Ovary (tissue), 10 donors: ENCODE measurements at places on chromosomes 13 and 19.

- no peak for DNase-seq
These were observed 199.4 kb upstream of the IPO5 start for GRCh38 chr13:97753942-97754670.

- DNase-seq, result peak; percentile 84
These were observed 2.5 kb downstream of the KLK10 start for GRCh38 chr19:51016798-51017683.

DNA sequence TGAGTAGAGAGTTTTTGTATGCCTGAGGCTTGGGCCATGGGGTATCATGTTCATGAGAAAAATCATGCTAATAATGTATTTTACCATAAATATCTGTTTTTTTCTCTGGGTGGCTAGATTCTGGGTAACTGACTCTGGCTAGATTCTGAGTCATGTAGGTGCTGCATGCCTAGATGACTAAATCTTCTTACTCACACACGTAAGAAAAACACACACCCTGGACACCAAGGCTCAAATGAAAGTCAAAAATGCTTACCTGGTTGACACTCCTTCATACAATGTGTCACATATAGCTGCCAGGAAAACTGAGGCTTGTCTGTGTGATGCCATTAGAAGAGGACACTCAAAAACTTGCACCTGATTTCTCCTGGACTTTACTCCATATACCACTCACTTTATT is 597.4 kb upstream of the SLITRK1 start:
- no peak for DNase-seq

DNA sequence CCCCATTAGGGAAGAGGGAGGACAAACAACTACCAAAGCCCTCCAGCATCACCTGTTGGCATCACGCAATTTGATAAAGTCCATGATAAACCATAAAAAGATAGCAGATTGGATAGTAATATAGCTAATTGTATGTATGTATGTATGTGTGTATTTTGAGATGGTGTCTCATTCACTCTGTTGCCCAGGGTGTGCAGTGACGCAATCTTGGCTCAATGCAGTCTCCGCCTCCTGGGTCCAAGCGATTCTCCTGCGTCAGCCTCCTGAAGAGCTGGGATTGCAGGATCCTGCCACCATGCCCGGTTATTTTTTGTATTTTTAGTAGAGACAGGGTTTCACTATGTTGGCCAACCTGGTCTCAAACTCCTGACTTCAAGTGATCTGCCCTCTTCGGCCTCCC is 74.6 kb upstream of the RNF113B start:
- DNase-seq, result no peak

DNA sequence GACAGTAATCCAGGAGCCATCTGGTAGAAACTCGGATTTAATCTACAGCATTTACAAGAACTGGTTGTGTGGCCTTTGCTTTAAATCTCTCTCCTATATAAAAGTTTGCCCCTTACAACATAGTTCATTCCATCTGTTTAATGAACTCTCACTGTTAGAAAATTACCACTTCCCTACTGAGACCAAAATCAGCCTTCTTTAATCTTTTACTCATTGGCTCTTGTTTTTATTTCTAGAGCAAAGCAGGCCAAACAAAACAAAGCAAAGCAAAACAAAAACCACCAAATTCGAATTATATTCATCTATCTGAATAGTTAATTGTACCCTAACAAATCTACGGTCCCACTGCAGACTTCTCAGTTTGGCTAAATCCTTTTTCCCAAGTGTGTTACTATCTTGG is 127.0 kb downstream of the UGGT2 start:
- DNase-seq, result no peak

DNA sequence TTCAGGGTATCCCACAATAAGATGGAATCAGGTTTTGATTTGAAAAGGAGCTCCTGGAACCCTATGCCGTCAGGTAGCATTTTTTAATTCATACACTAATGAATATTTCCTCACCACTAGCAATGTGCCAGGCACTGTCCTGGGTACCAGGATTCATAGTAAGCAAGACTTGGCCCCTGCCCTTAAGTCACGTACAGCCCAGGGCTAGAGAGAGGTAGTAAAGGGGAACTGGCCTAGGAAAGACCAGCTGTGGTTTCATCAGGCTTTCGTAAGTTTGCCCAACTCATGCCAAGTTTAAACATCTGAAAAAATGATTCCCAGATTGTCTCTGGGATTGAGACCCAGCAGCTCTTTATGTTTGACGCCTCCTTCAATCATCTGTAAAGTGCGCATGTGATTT is 45.9 kb upstream of the AMER2 start:
- no peak for DNase-seq

DNA sequence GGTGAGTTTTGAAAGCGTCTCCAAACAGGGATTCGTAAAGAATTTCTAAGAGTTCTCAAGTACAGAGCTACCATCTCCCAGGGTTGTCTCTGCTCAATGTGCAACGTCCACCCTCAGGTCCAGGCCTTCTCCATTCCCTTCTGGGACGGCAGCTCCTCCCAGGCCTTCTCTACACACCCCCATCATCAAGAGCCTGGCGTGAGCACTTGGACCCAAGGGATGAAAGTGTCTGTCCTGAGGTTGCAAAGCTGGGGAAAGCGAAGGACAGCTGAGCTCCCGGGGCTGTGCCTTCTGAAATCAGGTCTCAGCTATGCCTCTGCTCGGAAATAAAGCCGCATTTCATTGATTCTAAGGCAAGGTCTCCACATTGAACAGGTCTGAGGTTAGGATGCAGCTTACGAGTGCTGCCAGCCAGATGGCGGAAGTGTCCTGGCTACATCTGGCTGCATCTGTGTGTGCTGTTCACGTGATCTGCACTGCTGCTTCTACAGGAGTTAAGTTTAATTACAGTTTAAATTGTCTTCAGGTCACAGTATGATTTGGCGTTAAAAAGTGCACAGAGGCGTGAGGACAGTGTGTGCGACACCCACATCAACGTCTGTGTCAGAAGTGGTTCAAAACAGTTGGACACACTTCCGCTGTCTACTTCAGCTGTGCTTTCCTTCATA is 27.0 kb upstream of the MIER2 start:
- no peak for DNase-seq

DNA sequence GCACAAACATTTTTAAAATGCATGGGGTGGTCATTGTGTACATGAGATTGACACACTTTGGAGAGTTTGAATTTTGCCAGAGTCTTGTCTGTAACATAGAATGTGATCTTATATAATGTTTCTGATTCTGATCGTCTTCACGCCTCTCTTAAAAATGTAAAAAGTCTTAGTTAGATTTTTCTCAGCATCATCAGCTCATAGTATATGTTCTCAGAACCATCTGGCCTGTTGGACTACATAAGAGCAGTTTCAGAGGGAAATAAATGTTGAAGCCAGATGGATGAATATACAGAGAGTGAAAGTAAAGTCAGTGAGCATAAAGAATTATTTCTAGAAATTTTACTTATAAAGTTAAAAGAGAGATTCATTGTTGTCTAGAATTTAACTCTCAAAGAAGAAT is 789.9 kb upstream of the MIR17HG start:
- no peak for DNase-seq

GRCh38 chr13:73722120-73722519 is 412.1 kb downstream of the KLF12 start:
- DNase-seq, result no peak

DNA sequence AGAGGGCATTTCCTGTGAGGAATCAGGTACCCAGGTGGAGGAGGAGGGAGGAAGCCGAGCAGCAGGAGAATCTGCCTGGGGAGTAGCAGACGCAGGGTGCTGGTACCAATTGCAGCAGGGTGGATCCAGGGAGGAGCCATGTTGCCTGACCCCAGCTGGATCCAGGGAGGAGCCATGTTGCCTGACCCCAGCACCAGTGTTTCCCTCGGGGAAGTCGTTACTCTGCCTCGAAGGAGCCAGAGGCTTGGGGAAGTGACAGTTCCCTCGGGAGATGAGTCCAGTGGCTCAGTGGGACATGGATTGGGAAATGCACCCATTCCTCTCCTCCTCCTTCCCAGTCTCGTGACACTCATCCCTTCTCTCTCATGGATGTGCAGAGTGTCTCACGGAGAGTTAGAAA is 31.5 kb downstream of the LAIR2 start:
- no peak for DNase-seq

GRCh38 chr19:35722897-35723296 is 5.1 kb downstream of the KMT2B start:
- peak; percentile 18 for DNase-seq

DNA sequence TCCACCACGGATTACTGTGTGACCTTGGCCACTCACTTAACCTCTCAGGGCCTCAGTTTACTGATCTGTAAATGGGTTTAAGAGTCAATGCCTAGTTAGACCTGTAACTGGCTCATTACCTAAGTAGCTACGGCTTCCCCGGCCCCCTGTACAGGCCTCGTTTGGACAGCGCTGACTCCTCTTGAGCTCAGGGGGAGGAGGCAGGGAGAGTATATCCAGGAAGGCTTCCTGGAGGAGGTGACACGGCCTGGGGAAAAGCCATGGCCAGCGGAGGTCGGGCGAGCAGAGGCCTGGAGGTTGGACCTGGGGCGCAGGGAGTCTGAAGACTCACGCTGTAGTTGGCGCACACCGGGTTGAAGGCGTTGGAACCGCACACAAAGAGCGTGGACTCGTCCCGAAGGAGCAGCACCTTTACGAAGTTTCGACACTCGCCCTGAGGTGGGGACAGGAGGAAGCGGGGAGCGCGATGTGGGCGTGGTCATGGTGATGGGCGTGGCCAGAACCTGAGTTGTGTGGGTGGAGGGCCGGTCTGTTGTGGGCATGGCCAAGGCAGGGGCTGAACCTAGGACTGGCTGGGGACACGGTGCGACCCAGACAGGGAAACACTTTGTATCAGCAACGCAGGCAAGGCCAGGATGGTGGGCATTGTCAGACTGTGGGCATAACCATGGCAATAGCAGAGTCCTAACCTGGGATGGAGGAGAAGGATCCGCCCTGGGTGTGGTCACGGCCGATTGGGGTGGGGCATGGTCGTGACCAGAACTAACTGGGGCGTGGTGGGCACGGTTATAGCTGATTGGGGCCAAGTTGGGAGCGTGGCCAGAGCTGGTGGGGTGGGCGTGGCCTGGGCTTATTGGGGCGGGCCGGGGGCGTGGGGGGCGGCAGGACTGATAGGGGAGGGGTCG is 3.6 kb downstream of the SEMA6B start:
- DNase-seq, result no peak
